ENCODE measurements at places on chromosomes 6 and 20.

DNA sequence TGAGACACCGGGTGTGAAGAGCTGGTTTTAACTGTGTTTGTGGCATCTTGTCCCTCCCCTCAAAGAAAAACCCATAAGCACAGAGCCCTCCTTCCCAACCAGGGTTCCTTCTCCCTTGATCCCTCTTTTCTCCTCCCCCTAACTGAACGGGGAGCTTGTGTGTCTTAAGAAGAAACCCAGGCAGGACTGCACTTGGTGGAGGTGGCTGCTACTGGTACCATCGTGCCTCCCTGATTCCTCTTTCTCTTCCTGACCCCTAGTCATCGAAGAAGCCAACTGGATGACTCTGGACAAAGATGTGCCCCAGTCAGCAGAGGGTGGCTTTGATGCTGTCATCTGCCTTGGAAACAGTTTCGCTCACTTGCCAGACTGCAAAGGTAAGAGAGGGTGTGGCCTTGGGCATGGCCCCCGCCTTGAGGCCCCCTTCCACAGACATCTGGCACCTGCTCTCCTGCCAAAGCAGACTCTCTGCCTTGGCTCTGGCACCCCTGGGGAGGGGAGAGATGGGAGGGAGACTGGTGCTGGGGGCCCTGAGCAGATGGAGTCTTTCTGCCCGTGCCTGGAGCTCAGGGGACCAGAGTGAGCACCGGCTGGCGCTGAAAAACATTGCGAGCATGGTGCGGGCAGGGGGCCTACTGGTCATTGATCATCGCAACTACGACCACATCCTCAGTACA is 2.1 kb downstream of the GNMT start:
- no peak for DNase-seq

DNA sequence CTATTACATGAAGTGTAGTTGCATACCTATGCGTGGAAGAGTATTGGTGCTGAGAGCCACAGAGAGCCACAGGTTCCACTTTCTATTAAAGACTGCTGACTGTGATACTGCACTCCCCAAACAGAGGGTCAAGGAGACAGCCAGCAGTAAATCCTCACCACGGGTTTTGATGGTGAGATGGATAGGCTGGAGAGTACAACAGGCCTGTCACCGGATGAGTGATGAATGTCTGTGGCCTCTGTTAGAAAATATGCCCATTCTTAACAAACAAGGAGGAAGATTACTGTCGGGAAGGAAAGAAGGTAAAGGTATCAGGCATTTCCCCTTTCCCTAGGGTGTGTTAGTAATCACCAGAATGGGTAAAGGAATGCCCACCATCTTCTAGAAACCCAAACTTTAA is 286.5 kb downstream of the ALDH8A1 start:
- no peak for DNase-seq

- DNase-seq: no peak
Measured at GRCh38 chr6:100372326-100373091, 92.2 kb downstream of the SIM1 start.

DNA sequence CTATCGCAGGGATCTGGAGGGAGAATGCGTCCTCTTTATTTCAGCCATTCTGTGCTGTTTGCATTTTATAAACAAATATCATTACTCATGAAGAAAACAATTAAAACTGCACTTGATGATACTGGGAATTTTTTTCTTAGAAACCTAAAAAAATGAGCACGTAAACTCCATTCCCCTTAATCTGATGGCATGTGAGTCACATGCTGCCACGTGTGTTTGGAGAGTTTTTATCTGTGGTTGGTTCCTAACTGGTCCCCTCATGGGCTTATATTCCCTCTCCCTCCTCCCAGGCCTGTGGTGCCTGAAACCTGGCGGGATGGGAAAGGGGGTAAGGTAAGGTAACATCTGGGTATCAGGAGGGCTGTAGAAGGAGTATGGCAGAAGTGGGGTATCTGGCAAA is 6.5 kb downstream of the PACSIN1 start:
- DNase-seq: no peak

DNA sequence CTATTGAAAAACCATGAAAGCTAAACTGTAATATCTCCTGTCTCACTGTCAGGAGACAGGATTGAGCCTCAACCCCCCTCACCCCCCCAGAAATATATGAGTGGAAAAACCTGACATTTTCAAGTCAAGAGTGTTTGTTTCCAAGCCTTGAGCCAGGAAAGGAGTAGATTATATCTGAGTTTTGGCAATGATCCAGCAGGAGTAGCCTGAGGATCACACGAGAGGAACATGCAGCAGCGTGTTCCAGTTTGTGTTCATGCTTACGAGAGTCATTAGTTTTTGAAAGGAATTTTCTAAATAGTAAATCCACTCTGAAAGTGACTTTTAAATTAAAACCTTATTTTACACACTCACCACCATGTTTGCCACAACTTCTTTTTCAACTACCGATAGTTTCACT is 15.8 kb downstream of the IL22RA2 start:
- DNase-seq: peak; percentile 42

- peak; percentile 56 for DNase-seq
Measured at GRCh38 chr6:152316024-152316423, 321.1 kb downstream of the SYNE1 start.

DNA sequence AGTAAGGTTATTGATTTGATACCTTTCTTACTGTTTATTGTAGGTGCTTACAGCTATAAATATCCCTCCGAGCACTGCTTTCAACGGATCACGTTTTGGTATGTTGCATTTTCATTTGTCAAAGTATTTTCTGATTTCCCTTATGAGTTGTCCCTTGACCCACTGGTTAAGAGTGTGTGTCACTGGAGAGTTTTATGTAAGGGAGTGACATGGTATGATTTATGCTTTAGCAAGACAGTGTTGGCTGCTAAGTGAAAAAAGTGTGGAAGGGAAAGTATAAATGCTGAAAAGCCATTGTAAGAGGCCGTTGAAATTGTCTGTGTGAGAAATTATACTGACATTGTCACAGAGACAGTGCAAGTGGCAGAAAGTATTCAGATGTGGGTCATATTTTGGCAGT is 72.0 kb downstream of the SYCP2 start:
- DNase-seq: no peak

DNA sequence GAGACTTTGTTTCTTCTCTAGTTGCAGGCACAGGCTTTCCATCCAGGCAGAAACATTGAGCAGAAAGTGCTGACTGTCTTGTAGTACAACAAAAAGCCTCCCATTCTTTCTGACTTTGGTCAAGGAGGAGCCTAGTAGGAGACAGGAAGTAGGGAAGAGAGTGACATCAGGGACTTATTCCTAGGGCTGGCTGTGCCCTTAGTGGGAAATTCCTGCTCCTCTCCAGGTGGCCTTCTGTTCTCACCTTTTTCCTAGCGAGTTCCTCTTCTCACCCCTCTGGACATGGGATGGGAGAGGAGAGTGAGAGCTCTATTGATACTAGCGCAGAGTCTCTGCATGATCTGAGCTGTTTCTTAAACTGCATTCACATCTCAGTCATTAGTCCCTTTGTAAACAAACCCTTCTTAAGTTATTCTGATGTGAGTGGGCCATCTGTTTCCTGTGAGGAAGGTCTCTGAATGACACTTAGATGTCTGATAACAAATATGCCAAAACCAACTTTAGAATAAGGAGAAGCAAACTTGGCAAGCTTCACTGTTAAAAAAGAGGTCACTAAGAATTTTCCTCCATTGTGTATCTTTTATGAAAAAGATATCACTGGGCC is 455.0 kb downstream of the GJA1 start:
- no peak for DNase-seq

- DNase-seq: no peak
Measured at GRCh38 chr20:38350879-38351775, 4.8 kb downstream of the LBP start.

- peak; percentile 22 for DNase-seq
Measured at GRCh38 chr20:21102603-21103311, 3.4 kb downstream of the LINC00237 start.

DNA sequence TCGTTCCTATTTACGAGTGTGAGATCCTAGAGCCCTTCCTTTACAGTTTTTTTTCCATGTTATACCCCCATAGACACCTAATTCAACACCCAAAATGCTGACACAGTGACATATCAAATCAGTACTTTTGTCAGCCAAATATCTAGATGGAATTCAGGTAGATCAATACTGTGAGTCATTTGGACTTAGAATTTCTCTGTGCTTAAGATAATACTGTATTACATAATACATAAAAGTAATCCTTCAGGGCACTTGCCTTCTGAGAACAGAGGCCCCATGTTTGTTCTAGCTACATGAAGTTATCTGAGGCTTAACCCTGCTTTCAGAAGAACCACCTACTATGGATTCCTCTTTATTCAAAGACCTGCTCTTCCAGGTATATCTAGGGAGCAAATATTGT is 623.1 kb downstream of the PHF3 start:
- DNase-seq: no peak

GRCh38 chr6:131685266-131685780 is 15.9 kb downstream of the OR2A4 start:
- DNase-seq: no peak

- DNase-seq: no peak
Measured at GRCh38 chr6:151443454-151443853, 8.5 kb downstream of the RMND1 start.

- DNase-seq: peak; percentile 71
Measured at GRCh38 chr20:50918403-50918802, 12.8 kb downstream of the ADNP start.

DNA sequence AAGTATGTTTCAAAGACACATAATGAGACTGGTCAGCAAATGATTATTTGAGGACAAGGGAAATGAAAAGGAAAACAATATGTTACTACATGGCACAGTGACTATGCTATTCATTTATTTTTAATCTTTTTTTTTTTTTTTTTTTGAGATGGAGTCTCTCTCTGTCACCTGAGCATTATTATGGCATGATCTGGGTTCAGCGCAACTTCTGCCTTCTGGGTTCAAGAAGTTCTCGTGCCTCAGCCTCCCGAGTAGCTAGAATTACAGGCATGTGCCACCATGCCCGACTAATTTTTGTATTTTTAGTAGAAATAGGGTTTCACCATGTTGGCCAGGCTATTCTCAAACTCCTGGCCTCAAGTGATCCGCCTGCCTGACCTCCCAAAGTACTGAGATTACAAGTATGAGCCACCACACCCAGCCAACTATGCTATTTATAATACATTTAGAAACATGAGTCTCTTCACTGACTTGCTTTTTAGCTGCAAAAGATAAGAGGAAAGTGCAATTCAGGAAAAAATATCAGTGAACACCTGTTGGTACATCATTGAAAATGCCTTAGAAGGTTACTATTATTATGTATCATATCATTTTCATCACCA is 3.4 kb downstream of the CALHM4 start:
- DNase-seq: no peak

- DNase-seq: no peak
Measured at GRCh38 chr6:68040780-68041179, 594.3 kb upstream of the ADGRB3 start.

DNA sequence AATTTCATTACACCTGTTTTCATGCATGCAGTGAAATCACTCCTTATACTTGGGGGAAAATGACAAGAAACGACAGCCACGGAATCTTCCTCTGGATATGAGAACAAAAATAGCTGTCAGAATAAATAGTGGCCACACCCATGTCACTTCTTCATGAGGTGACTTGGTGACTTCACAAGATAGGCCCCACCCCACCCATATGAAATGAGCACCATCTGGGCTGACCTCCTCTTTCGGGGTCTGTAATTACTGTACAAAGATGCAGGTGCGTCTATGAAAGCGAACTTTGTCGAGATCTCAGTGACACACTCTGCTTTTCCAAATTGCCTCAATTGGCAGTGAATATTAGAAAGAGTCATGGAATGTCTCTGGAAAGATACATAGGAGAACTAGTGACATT is 184.2 kb upstream of the CCN2 start:
- DNase-seq: no peak

DNA sequence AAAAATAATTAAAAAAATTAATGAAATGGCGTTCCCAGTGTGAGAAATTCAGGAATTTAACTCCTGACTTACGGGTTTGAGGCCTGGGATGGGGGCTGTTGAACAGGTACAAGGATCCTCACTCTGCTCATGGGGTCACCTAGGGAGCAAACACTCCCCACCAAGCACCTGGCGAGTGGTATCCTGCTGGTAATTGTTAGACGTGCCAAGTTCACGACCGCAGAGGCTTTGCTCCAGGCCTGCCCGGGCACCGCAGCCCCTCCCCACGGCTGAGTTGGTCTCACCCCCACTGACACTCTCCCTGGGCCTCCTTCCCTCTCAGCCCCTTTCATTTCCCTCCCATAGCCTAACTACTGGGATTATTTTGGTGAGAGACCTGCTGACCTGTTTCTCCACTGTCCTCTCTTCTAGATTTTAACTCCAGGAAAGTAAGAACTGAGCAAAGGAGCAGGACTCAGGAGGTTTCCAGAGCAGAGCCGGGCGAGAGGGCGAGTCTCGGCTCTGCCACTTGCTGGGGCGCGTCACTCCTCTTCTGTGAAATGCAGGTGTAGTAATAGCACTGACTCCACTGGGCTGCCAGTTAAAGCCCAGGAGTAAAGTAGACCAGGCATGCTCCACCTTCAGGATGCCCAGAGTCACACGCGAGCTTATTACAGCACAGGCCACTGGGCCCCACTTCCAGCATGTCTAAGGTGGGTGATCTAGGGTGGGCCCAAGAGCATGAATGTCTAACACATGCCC is 22.8 kb downstream of the BMP7 start:
- DNase-seq: no peak

DNA sequence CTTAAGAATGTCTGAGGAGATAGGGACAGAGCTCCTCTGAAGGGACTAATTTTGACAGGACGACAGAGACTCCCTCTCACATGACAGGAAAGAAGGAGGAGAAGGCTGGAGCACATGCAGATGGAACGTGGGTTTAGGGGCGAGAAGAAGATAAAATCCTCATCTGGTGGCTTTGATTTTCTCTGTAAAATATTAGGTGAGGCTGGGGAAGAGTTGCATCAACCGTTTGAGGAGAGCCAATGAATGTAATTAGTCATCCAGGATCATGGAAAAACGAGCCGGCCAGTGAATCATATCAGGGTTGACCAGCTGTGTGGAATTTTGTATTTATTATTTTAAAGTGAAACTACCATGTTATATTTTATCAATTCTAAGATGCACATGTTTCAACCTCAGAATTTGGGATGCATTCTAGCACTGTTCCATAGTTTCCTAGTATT is 46.9 kb upstream of the ADGRF4 start:
- peak; percentile 81 for DNase-seq

- DNase-seq: no peak
Measured at GRCh38 chr20:46800409-46800804, 91.0 kb downstream of the SLC2A10 start.

DNA sequence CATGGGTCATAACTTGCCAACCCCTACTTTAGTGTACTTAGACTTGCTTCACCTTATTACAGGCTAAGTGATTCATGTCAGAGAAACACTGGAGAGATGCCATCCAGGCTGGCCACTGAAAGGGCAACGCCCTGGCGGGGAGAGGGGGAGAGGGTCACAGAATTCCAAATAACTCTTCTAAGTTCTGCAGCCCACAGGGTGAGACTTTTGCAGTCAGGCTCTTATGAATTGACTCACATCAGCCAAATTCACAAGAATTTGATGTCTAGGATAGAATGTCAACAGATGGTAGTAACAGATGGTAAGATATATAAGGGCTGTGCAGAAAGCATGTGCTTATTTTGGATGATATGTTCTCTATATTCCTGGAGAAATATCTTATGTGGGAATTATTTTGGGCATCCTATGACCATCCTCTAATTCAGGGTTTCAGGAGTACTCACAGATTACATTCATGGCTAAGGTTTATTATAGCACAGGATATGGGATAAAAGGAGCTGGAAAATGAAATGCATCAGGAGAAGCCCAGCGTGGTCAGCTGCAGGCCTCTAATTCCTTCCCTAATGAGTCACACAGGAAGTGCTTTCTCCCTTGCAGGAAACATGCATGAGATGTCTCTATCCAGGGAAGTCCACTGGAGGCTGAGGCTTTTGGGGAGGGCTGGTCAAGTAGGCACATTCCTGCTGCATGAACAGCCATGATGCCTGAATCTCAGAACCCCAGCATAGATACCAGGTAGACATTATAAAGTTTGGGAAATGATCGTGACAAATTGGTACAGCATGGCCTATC is 58.7 kb upstream of the RIN2 start:
- DNase-seq: peak; percentile 66

All from adipocyte (in vitro differentiated cells).